ENCODE measurements at places on chromosomes 1 and 21. TPM values are rescaled to one million over a fixed set of nuclear protein-coding genes. Genes with fewer than 3 reads are reported as not detected.

DNA sequence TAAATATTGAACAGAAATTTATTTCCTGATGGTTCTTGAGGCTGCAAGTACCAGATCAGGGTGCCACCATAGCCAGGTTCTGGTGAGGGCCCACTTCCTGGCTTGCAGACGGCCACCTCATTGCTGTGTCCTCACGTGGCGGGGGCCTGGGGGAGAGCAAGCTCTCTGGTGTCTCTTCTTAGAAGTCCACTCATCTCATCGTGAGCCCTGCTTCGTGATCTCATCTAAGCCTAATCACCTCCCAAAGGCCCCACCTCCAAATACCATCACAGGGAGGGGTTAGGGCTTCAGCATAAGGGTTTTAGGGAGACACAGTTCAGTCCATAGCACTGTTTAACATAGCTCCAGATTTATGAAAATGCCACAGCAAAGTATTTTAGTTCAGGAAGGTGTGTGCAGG lies 119.7 kb downstream of the PRDM2 start:
- no peak for DNase-seq

The AIM2 gene
- total RNA-seq, result 1.3 TPM

The HOOK1 gene
- total RNA-seq, result not detected

- no peak for DNase-seq
Measured at GRCh38 chr1:190124068-190124467, 353.6 kb downstream of the BRINP3 start.

The FCRL5 gene
- total RNA-seq, result not detected

- no peak for DNase-seq
Measured at GRCh38 chr1:205251576-205251975, 23.8 kb downstream of the TMCC2 start.

The CREB3L4 gene
- 4.3 TPM for total RNA-seq

DNA sequence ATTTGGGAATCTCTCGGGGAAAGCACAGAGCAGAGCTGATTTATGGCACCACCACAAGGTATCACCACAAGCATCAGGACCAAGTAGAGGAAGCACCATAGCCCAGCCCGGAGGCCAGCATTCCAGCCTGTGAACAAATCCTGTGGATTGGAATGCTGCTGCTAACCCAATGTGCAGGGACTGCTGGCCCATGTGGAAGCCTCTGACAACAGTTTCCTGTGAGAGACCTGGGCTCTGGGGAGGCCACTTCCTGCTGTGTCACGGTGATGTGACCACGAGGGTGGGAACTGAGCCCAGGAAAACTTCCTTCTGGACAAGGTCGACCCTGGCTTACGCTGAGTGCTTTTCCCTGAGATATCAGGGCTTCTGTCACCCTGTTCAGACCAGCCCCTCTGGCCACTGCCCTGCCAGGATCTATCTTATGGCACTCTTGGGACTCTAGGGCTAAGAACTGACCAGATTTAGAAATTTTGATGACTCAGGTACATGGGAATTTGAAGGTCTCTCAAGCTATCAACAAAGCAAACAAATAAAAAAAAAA lies 88.3 kb upstream of the NGF start:
- DNase-seq, result peak; percentile 92

All from GM23248 (cell line).